Stimulated activated memory B cell treated with anti-CD40 and anti-IgM and Interleukin-4, amounts not matched to agents 10 μg/mL and 1 μg/mL and 100 μg/mL, for 72 hours (primary cell): ENCODE measurements at places on chromosomes 5 and 9.

DNA sequence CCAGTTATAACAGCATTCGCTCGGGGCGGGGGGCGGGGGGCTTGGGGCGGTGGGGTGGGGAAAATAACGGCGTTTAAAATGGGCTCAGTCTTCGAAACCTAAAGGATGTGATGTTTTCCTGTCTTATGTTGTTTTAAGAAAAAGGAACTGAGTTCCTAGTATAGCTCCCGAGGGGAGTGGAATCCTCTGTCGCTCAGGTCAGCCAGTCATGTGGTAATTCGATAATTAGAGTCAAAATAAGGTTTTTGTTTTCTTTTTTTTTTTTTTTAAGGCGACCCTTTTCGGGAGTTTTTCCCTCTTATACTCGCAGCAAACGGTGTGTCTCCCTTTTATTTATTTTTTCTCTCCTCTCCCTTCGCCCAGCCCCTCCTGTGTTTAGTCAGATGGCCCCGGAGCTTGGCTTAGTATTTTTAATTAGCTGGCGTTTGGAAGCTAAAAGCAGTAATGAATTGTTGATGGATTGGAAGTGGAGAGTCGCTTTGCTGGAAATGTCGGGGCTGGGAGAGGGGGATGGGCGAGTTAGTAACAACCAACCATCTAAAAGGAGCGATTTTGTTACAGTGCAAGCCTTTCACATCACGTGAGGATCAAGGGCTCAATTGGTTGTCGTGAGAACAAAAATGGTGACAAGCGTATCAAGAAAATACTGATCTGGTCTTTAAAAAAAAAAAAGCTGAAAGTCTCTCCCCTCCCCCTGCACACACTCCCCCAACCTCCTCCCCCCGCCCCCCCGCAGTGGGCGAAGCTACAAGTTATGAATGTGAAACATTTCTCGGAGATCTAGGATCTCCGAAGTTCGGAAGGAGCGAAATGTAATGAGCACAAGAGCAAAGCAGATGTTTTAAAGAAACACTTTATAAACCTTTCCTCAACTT, 714 bp upstream of the ZNF608 start:
- peak; percentile 48 for ATAC-seq

- no peak for ATAC-seq
Observed at GRCh38 chr9:84827216-84827765, 157.8 kb downstream of the NTRK2 start.

DNA sequence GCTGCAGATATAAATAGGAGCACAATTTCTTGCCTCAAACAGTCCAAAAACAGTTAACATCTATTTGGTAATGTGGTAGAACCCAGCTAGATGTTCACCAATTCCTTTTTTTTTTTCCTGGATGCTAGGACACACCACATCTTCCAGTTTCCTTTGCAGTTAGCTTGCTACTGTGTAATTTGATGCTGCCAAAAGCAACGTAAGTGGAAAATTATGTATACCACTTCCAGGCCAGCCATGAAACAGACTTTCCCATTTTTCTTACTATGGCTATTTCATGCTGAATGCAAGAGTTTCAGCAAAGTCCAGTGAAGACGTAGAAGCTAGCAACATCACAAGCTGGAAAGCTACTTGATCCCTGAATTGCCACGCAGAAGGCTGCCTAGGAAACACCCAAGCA, 667.2 kb downstream of the TLE1 start:
- no peak for ATAC-seq

GRCh38 chr5:115456539-115457040, 88.0 kb downstream of the FEM1C start:
- no peak for ATAC-seq

DNA sequence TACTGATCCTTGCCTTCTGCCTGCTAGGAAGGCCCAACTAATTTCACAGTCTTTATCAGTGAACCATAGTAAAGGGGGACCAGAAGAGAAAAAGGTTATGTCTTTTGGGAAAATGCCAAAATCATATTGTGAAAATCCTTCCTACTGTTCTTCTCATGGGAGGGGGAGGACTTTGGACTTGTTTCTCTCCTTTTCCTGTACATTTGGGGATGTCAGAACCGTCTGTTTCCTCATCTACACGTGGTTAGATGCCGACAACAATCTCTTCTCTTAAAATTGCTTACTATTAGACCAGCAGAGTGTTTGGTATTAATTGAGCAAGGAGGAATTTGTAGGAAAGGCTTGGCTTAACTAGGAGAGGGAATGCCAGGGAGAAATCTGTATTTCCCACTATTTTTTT, 77.2 kb downstream of the TMC1 start:
- no peak for ATAC-seq

DNA sequence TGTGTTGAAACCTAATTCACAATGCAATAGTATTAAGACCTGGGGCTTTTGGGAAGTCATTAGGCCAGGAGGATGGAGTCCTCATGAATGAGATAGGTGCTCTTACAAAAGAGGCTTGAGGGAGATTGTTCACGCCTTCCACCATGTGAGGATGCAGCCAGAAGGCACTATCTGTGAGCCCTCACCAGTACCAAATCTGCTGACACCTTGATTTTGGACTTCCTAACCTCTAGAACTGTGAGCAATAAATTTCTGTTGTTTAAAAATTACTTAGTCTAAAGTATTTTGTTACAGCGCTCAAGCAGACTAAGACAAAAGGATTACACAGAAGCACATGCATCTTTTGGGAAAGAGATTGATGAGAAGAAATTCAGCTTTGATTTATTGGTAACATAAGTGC, 232.9 kb upstream of the NR4A3 start:
- ATAC-seq: no peak

GRCh38 chr9:114830546-114830945, 24.7 kb upstream of the TNFSF15 start:
- no peak for ATAC-seq

- ATAC-seq: no peak
Observed at GRCh38 chr9:129835860-129836223, 584 bp downstream of the USP20 start.

DNA sequence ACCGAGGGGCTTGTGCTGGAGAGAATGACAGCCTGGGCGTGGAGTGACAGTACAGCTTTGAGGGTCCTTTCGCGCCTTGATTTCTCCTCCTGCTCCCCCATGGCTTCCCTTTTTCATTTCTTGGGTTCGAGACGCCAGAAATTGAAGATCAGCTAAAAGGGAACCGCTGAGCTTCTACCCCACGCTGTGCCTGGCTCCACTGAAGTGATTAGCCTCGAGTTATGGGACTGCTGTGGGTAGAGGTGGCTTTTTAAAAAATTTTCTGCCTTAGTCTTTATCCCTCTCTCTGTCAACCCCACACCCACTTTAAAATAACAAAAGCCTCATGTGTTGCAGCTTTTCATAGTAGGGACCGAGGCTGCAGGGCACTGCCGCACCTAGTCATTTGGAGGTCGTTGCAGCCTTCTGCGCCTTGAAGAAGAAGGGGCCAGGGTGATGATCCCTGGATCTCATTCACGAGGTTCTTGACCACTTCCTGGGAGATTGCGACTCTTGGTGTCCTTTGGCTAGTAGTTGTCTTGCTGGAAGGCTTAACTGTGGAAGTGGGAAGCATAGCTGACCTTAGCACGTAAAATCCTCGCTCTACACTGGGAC, 603 bp downstream of the PPIP5K2 start:
- peak; percentile 1 for ATAC-seq

DNA sequence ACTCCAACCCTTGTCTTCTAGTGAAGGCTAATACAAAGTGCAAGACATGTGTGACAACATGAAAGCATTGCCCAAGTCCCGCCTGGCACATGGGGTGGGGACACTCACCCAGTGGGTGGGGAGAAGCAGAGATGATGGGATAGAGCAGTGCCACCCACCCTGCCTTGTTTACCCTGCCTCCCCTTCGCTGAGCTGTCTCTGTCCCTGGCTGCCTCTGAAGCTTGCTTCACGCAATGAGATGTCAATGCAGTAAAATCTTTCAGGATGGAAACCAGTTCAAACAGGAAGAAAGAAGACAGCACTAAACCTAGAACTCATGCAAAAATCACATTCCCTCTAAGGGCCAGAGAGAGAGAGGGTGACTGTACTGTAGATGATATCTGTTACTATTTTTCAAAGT, 148.0 kb downstream of the INSYN2B start:
- ATAC-seq: no peak

GRCh38 chr9:316382-316965, 101.8 kb downstream of the DOCK8 start:
- ATAC-seq: no peak

- ATAC-seq: no peak
Observed at GRCh38 chr9:108549184-108549583, 306.6 kb downstream of the ACTL7B start.

GRCh38 chr9:129853614-129854013, 18.4 kb downstream of the USP20 start:
- no peak for ATAC-seq

GRCh38 chr9:113711251-113711650, 164.9 kb upstream of the ZNF618 start:
- no peak for ATAC-seq

DNA sequence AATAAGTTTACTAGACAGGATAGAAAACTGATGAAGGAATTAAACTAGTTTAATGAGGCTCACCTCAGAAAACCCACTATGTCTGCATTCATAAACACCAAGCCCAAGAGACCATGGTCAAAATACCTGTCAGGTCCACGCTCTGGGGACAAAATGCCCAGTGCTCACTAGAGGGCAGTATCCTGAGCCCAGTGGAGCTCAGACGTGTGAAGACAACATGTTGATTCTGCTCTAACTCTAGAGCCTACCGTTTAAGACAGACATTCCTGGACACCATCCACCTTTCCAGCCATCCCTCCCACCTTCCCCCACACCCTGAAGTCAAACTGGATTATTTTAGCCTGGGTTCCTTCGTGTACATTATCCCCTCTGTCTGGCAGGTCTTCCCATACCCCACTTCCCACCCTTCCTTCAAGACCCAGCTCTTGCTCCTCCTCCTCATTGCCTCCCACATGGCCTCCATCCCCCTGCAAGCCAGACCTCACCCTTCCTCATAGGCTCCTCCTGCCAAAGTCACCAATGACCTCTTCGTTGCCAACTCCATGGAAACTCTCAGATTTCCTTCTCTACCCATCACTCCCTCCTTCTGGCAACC, 142.3 kb upstream of the FSTL4 start:
- ATAC-seq: peak; percentile 54

- no peak for ATAC-seq
Observed at GRCh38 chr9:76944011-76944410, 38.1 kb upstream of the PRUNE2 start.

- ATAC-seq: no peak
Observed at GRCh38 chr9:37198831-37199230, 78.5 kb downstream of the ZCCHC7 start.

DNA sequence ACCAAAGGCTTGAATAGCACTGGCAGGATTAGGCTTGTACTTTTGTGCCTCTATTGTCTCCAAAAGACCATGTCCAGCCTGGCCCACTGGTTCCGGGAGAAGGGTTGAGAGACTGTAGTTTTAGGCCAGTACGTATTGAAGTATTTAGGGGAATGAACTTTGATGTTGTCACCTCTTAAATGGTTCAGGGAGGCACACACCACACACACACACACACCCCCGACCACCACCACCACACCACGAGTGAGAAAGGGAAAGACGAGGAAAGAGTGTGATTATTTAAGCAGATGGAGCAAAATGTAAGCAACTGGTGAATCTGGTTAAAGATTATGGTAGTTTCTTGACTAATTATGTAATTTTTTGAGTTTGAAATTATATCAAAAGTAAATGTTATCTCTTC, 61.6 kb downstream of the NIPBL start:
- no peak for ATAC-seq

- ATAC-seq: no peak
Observed at GRCh38 chr9:129283705-129284606, 105.9 kb upstream of the IER5L start.

- ATAC-seq: no peak
Observed at GRCh38 chr5:136123236-136123768, 9.3 kb upstream of the SMAD5 start.

- no peak for ATAC-seq
Observed at GRCh38 chr5:92574023-92574422, 1007.0 kb downstream of the NR2F1-AS1 start.

- no peak for ATAC-seq
Observed at GRCh38 chr5:32326216-32326772, 13.6 kb upstream of the MTMR12 start.

GRCh38 chr5:45399041-45399440, 297.1 kb downstream of the HCN1 start:
- ATAC-seq: no peak
